Upper lobe of right lung (tissue), 1 donor: ENCODE measurements at places on chromosomes 7 and 10. TPM values are rescaled to one million over a fixed set of nuclear protein-coding genes. Genes with fewer than 3 reads are reported as not detected.
A peak's percentile ranks its signal among the peaks of the same experiment; 100 is the strongest.

The TRIM73 gene
- total RNA-seq, result 4.4 TPM

The CYP2E1 gene
- 2.1 TPM for total RNA-seq

The PNLIPRP2 gene
- not detected for total RNA-seq

The TAF5 gene
- 4.1 TPM for total RNA-seq

The TUBB8 gene
- total RNA-seq, result 0.20 TPM

DNA sequence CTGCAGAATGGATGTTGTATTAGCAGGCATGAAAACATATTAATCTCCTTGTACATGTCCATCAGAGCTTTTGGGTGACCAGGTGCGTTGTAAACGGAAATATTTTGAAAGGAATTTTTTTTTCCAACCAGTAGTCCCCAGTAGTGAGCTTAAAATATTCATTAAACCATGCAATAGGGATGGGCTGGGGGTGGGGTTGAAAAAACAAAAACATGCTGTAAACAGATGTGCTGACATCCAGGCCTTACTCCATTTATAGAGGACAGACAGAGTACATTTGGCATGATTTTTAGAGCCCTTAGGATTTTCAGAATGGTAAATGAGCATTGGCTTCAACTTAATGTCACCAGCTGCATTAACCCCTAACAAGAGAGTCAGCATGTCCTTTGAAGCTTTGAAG, 50.2 kb downstream of the PTPN12 start:
- DNase-seq, result no peak

DNA sequence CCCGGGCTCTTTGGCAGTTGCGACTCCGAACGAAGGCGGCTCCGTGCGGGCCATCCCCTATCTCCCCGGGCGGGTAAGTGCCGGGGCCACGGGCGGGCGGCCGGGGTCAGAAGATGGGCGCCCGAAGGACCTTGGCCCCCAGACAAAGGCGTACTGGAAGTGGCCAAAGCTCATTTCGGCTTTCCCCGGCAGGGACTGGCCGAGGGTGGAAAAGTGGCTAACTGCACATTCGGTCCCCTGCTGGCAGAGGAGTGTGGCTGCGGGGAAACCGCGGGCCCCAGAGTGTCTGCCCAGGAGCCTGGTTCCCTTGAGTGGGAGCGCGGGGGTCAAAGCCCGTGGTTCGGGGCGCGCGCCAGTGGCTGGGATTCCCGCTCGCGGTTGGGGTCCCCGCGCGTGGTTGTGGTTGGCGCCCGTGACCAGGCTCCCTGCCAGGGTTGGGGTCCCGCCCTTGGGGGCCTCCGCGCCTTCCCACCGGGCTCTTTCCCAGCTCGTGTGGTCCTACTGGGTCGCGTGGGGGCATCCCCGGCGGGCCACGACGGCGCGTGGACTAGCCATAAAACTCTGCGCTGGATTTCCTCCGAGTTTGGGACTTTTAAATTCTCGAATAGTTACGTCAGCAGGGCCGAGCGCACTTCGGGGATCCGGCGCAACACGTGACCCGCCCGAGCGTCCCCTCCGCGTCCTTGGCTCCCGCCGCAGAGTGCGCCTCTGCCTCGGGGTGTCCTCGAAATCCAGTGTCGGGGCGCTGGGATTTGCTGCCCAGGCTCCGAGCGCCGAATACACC, 124.4 kb downstream of the TACC2 start:
- peak; percentile 89 for DNase-seq

GRCh38 chr7:149696280-149696679, 77.1 kb downstream of the ZNF467 start:
- DNase-seq, result no peak

- DNase-seq, result no peak
These were observed 25.6 kb downstream of the BLVRA start for GRCh38 chr7:43784030-43784584.

- no peak for DNase-seq
These were observed 121.1 kb downstream of the HGF start for GRCh38 chr7:81648716-81649115.

- DNase-seq, result no peak
These were observed 77.3 kb downstream of the CDC14C start for GRCh38 chr7:49001610-49002033.

DNA sequence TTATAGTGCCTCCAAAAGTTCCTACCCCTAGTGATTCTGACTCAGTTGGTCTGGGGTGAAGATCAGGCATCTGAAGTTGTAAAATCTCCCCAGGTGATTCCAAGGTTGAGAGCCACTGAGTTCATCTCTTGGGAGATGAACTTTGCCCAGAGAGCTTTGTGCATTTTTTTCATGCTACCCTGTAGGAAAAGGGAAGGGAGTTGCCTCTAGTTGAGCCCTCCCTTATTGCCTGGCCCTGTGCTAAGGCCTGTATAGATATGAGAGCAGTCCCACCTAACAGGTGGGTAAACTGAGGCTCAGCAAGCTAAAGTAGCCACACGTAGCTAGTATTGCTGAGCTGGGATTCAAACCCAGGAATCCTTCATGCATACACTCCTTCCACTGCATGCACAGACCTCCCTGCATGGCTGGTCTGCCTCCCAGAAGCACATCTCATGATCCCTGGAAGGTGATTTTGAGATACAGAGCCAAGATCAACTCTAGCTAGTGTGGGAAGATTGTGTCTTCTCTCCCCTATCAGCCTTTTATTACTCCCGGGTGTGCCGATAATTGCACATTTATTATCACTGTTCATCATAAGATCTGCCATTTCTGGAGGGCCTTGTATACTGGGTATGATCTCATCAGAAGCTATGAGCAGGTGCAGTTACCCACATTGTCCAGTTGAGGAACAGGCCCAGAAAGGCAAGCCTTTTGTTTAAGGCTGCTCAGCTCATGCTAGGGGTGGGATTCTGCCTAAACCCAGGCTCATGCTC, 47.0 kb downstream of the TBATA start:
- no peak for DNase-seq

DNA sequence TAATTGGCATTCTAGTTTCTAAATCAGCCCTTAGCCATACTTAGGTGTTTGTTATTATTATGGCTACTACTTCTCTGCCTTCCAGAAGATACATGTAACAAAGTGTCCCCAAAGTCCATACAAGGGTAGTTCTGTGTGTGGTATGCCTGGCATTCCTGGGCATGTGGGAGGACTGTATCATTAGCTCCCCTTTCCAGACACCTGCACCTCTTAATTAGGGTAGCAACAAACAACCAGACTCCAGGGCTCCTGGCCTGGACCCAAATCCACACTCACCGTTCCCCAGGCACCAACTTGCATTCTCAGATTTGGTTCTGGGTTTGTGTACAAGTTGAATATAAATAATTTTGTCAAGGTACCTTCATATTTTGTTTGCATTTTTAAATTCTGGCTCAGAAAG, 15.5 kb upstream of the CALD1 start:
- no peak for DNase-seq
